ENCODE measurements at places on chromosomes 12 and 14.

- peak; percentile 68 for DNase-seq
Measured at GRCh38 chr12:132469423-132469822, 20.5 kb upstream of the FBRSL1 start.

GRCh38 chr12:38904537-38905479, 583 bp downstream of the CPNE8 start:
- peak; percentile 93 for DNase-seq

GRCh38 chr12:72323881-72324280, 51.7 kb downstream of the TRHDE start:
- DNase-seq = no peak

GRCh38 chr12:120719496-120720233, 6.0 kb upstream of the ACADS start:
- DNase-seq = no peak

DNA sequence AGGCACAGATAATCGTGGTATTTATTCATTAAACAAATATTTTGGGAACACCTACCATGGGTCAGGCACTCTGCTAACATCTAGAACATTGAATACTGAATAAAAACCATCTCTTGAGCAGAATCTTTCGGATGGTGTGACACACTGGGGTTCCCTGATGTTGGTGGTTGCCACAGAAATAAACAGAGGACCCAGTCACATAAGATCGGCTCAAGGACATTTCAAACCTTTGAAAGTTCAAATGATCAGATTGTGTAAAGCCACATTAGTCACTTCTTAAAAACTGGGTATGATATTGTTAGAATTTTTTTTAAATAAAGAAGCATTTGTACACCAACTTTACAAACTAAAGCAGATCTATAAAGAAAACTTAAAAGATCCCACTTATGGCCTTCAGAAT, 39.0 kb downstream of the NR1H4 start:
- no peak for DNase-seq

DNA sequence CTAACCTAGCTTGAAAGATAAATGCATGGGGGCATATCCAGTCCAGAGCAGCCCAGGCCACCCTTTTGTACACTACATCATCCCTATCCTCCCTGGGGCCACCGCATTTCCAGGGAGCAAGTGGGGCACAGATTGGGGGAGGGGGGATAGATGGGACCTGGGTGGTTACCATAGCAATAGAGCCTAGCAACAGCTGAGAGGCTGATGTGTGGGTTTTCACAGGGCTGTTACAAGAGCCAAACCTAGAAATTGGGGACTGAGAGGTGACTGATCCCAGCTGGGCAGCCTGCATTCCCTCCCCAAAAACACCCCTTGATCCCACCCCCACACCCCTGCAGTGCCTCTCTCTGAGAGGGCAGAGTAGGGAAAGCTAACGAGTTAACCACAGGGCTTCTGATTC, 3.7 kb upstream of the ZNF384 start:
- DNase-seq = no peak

GRCh38 chr12:31230004-31230403, 95.9 kb downstream of the SINHCAF start:
- no peak for DNase-seq

DNA sequence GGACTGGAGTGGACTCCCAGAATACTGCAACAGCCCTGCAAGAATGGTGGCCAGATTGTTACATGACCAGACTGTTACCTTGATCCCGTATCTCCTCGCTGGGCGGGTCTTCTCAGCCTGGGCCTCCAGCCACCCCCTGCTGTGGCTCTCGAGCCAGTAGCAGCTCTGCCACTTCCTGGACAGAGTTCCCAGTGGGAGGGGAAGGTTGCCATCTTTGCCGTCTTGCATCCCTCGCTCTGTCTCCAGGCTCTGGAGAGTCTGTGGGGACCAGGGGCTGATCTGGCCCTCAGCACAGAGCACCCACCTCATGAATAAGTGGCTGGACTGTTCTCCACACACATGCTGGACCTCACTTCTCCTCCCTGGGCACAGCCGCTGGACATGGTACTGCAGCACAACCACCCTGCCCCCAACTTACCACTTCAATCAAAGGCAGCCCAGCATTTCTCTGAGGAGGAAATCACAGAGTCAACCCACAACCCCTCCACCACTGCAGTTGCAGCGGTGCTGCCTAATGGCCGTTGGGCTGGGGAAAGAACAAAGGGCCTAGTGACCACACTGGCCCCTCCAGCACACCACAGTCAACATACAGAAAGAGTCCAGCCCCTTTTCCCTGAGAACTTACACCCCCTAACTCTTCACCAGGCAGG, 6.9 kb upstream of the KLRF1 start:
- no peak for DNase-seq

DNA sequence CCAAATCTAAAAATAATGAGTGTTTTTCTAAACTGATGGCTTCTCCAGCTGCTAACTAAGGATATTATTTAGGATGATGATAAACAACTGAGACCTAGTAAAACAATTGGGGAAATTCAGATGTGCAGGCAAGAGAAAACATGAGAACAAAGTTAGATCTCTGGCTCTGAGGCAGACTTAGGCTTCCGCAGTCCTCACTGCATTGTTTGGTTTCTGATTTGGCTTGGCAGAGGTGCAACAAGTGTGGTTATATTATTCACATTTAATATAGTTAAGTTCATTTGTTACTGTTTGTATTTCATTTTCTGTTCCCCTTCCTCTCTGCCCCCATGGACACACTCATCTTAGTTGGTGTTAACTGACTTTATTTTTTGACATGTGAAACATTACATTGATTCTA, 30.2 kb upstream of the NR1H4 start:
- DNase-seq = no peak

DNA sequence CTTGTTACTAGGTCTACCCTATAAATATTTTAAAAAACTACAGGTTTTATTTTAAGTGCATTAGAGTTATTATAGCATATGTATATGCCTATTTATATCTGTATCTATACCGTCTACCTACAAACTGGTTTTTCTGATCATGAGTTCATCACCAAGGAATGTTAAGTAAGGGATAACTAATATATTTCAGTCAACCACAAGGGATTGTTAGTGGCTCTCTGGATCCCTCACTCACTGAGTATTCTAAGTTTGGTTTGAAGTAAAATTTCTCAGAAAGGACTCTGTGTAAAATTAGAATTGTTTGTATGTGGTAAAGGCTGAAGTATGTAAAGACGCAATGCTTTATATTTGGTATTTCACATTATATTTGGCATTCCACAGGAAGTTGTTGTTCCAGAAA, 4.8 kb downstream of the EPYC start:
- no peak for DNase-seq

GRCh38 chr12:54680374-54680773, 32.2 kb upstream of the DCD start:
- DNase-seq = peak; percentile 51

GRCh38 chr12:100265732-100266584, 921 bp downstream of the DEPDC4 start:
- no peak for DNase-seq

GRCh38 chr14:53778263-53778662, 178.4 kb downstream of the BMP4 start:
- DNase-seq = peak; percentile 9

DNA sequence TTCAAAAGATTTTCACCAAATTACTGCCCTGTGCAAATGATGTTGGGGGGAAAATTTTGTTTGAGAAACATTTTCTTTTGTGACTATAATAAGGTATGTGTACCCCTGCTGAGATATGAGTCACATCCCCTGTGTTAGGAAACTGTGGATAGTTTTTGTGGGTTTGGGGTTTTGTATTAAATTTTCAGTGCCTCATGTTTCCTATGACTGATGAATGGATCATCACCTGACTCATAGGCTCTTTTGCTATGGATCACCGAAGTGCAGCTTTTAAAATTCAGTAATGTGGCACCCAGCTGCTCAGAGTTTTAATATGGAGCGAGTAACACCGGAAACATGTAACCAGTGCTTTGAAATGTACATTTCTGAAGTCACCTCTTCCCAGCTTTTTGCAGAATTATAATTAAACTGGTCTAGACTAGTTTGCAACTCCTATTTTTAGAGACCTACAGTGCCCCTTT, 167.4 kb upstream of the HMGA2 start:
- DNase-seq = peak; percentile 36

- DNase-seq = no peak
Measured at GRCh38 chr12:102439426-102440405, 40.6 kb downstream of the IGF1 start.

- no peak for DNase-seq
Measured at GRCh38 chr12:58171914-58172313, 230.5 kb downstream of the ATP23 start.

DNA sequence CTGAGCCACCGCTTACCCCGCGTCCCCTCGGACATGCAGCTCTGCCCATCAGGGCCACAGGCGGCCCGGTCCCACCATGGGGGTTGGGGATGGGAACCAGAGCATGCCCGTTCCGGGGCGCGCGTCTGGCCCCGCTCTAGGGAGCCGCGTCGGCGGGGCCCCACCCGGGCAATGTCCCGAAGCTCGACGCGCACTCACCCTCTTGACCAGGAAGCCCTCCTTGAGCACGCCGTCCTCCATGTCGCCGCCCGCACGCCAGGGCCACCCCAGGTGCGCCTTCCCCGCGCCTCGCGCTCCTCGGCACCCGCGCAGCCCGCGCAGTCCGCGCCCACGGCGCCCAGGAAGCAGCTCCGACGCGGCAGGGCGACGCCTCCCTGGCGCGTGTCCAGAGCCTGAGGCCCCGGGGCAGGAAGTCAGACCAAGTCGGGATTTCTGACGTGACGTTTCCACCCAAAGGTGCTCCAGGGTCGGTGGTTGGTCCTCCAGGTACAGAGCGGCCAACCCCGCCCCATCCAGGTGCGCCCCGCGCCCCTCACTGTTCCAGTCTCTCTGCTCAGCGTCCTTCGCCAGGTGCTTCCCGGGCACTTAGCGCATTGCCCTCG, at the start of gene PLEK2:
PLEK2 (minus strand) TSS at position 346 of the 602 bp plus-strand sequence; CDS start at position 240, 106 bp downstream.
- DNase-seq = no peak

- DNase-seq = no peak
Measured at GRCh38 chr12:27982951-27983350, 10.4 kb upstream of the PTHLH start.
